ENCODE measurements at places on chromosomes 7 and 10.

- H3K4me3 ChIP-seq: no peak overlapping the region
- H3K36me3 ChIP-seq: no peaks in the 10 kb centered on the region
- peak overlapping the region; percentile 47 for H3K27ac ChIP-seq
- no peaks in the 10 kb centered on the region for H3K27me3 ChIP-seq
- peak; percentile 44 for DNase-seq
Measured at GRCh38 chr10:51117794-51118193, 43.5 kb downstream of the PRKG1 start.

- no peaks in the 10 kb centered on the region for H3K36me3 ChIP-seq
- no peaks in the 10 kb centered on the region for H3K27me3 ChIP-seq
- no peak overlapping the region for H3K4me3 ChIP-seq
- H3K4me1 ChIP-seq: no peaks in the 10 kb centered on the region
Measured at GRCh38 chr7:95736635-95737034, 35.7 kb upstream of the DYNC1I1 start.

DNA sequence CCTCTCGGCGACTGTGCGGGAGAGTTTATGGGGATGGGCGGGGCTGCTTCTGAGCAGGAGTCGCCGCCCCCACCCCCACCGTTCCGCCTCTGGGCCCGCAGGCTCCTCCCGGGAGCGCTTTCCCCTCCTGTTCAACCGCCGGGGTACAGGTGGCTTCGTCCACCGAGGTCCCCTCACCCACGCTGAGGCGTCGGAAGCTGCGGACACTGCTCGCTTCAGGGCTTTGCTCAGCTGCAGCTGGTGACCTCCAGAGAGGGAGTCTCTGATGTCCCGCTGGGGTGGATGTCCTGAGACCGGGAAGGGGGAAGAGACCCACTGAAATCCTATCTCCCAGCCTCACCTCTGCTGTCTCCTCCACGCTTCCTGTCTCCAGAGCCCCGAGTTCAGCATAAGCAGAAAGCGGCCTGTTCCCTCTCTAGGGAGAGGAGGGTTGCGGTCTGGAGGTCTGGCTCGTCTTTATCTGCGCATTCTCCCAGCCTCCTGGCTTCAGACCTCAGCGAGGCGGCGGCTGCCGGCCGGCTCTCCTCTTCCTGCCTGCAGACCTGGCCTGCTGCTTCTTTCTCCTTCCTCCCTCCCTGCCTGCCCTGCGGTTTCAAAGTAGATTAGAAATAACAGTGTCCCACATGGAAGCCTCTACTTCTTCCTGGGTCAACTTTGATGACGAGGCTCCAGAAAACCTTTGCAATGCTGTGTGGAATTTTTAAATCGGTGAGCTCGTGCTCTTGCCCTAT is 1.8 kb downstream of the CYP2E1 start:
- no peak overlapping the region for H3K27ac ChIP-seq
- H3K36me3 ChIP-seq: no peaks in the 10 kb centered on the region
- no peak overlapping the region for H3K4me3 ChIP-seq
- no peaks in the 10 kb centered on the region for H3K4me1 ChIP-seq
- no peak for DNase-seq

- H3K4me1 ChIP-seq: no peaks in the 10 kb centered on the region
- no peaks in the 10 kb centered on the region for H3K36me3 ChIP-seq
- DNase-seq: no peak
- H3K27me3 ChIP-seq: no peaks in the 10 kb centered on the region
Measured at GRCh38 chr7:126659124-126659523, 593.6 kb downstream of the GRM8 start.

DNA sequence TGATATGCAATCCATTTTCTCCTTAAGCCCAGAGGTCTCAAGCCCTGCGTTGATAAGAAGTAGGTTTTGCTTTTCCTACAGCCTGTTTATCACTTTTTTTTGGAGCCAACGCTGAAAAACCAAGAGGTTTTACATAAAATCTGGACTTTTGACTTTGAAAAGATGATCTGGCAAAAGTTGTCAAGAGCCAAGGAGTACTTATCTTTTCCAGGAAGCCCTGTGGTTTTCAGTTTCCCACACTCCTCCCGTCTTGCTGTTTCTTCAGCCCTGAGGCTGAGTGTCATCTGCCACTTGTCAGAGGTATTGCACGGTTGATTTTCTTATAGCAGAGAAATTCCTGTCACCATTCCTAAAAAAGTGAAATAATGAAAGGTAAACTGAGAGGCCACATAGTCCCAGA is 108.7 kb downstream of the TYW1 start:
- H3K36me3 ChIP-seq: no peaks in the 10 kb centered on the region
- DNase-seq: no peak
- no peak overlapping the region for H3K4me3 ChIP-seq
- H3K27ac ChIP-seq: no peak overlapping the region

- no peak for DNase-seq
- no peaks in the 10 kb centered on the region for H3K36me3 ChIP-seq
- H3K4me1 ChIP-seq: no peaks in the 10 kb centered on the region
- no peak overlapping the region for H3K4me3 ChIP-seq
- no peak overlapping the region for H3K27ac ChIP-seq
Measured at GRCh38 chr10:108388706-108389105, 1224.2 kb upstream of the SORCS1 start.

DNA sequence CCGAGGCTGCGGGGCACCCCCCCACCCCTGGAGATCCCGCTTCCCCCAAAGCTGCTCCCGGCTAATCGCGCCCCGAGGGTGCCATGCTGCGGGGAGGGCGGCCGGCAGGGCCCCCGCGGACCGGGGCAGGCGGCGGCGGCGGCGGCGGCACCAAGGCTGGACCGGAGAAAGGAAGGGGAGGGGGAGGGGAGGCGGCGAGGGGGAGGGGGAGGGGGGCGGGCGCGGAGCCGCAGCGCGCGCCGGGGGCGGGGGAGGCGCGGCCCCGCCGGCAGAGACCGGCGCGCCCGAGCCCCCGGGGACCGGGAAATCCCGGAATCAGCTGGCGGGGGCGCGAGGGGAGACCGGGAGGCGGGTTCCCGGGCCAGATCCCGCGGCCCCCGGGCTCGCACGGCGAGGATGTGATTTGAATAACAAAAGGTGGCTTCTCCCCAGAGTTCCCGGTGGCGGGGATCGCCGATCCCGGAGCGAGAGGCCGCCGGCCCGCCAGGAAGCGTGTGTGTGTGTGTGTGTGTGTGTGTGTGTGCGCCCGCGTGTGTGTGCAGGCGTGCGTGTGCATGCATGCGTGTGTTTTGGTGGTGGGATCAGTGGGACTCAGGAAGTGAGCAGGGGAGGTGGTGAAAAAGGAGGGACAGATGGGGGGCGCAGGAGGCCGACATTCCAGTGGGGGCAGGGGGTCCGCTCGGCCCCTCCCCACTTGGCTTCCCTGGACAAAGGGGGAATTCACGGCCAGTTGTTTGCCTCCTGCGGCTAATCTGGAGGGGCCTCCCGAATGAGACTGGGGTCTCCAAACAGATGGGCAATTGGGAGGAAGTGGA is 99.5 kb downstream of the HIP1 start:
- peak; percentile 47 for DNase-seq
- H3K36me3 ChIP-seq: no peaks in the 10 kb centered on the region
- H3K4me3 ChIP-seq: peak overlapping the region; percentile 28

DNA sequence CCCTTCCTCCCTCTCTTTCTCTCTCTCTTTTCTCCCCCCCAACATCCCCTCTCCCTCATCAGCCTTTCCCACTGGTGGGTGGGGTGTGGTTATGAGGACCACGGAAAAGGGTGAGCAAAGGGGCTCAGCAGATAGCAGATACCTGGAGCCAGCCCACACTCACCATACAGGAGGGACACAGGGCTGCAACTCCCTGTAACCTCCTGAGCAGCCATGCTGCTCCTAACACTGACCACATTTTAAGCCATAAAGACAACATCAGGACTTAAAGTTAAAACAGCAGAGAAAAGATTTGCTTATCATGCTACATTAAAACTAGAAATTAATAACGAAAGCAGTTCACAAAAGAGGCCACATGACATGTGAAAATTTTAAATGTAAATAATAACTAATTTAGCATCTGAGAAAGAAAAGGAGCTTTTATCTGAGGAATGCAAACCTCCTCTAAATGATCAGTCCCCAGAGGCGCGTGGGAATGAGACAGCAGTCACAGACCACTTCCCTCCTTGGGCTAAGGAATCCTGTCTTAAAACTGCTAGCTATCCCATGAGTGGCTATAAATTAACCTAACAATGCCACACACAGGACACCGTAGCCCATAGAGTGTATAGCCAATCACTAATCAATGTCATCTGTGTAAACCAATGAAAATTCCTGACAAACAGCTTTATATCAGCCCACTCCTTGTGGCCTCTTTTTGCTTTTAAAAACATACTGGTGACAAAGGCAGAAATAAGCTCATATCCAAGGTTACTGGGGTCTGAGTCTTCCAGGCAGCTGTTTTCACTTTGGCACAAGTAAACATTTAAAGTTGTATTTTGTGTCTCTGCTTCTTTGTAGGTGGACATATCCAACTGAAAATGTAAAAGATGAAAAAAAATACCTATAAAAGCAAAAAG is 33.3 kb downstream of the PKD1L1 start:
- no peak overlapping the region for H3K27ac ChIP-seq
- H3K36me3 ChIP-seq: no peaks in the 10 kb centered on the region
- H3K4me1 ChIP-seq: no peaks in the 10 kb centered on the region
- H3K4me3 ChIP-seq: no peak overlapping the region
- no peaks in the 10 kb centered on the region for H3K27me3 ChIP-seq
- no peak for DNase-seq

GRCh38 chr7:1200045-1200444 is 32.6 kb upstream of the UNCX start:
- H3K4me3 ChIP-seq: no peak overlapping the region
- DNase-seq: peak; percentile 40
- no peaks in the 10 kb centered on the region for H3K27me3 ChIP-seq
- H3K4me1 ChIP-seq: no peaks in the 10 kb centered on the region
- H3K27ac ChIP-seq: no peak overlapping the region

DNA sequence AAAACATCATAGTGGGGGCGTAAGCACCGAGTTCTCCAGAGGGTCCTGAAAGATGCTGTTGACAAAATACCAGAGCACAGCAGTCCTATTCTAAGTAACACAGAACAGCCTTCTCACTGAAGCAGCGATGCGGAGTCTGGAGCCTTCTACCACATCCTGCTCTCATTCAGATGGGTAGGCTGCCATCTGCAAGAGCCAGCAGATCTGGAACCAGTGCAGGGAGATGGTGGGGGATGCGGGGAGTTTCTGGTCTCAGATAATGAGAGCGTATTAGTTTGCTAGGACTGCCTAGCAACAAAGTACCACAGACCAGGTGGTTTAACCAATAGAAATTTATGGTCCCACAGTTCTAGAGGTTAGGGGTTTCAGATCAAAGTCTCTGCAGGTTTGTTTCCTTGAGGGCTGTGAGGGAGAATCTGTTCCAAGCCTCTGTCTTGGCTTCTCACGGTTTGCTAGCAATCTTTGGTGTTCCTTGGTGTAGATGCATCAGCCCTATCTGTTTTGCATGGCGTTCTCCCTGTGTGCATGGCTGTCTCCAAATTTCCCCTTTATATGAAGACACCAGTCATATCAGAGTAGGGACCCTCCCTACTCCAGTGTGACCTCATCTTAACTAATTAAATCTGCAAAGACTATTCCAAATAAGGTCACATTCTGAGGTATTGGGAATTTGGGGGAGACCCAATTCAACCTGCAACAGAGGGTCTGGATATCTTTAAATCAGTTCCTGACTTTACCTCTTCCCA is 52.0 kb upstream of the STEAP1B start:
- DNase-seq: no peak
- H3K27ac ChIP-seq: no peak overlapping the region
- H3K4me1 ChIP-seq: peaks cover 10% of the 10 kb centered on the region
- H3K36me3 ChIP-seq: no peaks in the 10 kb centered on the region
- no peaks in the 10 kb centered on the region for H3K27me3 ChIP-seq

DNA sequence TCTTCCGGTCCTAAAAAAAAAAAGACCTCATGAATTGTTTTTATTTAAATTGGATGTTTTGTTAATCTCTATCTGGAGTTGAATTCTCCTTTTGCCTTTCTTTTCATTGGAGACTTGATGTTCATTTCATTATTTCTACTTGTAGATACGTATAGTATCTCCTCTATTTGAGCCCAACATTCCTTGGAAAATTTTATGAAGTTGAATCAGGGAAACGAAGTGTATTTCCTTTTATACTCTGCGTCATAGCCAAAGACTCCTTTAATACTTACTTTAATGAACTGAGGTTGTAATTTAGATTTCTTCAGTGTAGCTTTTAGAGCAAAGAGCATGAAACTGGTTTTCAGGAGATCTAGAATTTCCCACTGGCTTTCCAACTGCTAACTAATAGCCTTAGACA is 132.4 kb downstream of the KIAA1217 start:
- H3K27me3 ChIP-seq: no peaks in the 10 kb centered on the region
- DNase-seq: no peak
- no peak overlapping the region for H3K4me3 ChIP-seq
- no peaks in the 10 kb centered on the region for H3K36me3 ChIP-seq
- peaks cover 10% of the 10 kb centered on the region for H3K4me1 ChIP-seq

DNA sequence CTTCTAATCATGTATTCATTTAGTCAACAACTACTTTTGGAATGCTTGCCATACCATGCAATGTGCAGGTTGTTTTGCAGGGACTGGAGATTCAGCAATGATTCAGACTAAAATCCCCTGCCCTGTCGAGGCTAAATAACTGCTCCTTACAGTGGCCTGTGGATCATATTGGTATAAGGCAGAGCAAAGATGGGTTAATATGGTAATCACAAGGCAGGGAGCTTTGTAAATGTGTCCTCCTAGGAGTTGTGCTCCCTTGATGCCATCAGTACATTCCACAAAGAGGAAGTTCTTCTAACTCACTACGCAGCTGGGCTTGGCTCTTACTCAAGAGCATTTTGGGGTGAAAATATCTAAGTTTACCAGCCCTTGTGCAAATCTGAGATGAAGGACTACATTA is 614 bp upstream of the IFIT2 start:
- no peaks in the 10 kb centered on the region for H3K27me3 ChIP-seq
- peaks cover under 1% of the 10 kb centered on the region for H3K36me3 ChIP-seq
- no peak overlapping the region for H3K4me3 ChIP-seq
- no peak for DNase-seq

- H3K27me3 ChIP-seq: no peaks in the 10 kb centered on the region
- H3K4me3 ChIP-seq: no peak overlapping the region
- H3K27ac ChIP-seq: no peak overlapping the region
- H3K4me1 ChIP-seq: peaks cover 10% of the 10 kb centered on the region
- no peaks in the 10 kb centered on the region for H3K36me3 ChIP-seq
Measured at GRCh38 chr7:78770422-78771410, 682.8 kb downstream of the MAGI2 start.

- no peak overlapping the region for H3K27ac ChIP-seq
- no peak overlapping the region for H3K4me3 ChIP-seq
- DNase-seq: no peak
- H3K36me3 ChIP-seq: no peaks in the 10 kb centered on the region
- no peaks in the 10 kb centered on the region for H3K4me1 ChIP-seq
- no peaks in the 10 kb centered on the region for H3K27me3 ChIP-seq
Measured at GRCh38 chr7:23235813-23236221, 10.8 kb upstream of the GPNMB start.

- no peak overlapping the region for H3K4me3 ChIP-seq
- no peak overlapping the region for H3K27ac ChIP-seq
- no peaks in the 10 kb centered on the region for H3K27me3 ChIP-seq
- no peaks in the 10 kb centered on the region for H3K36me3 ChIP-seq
- peaks cover 12% of the 10 kb centered on the region for H3K4me1 ChIP-seq
- DNase-seq: no peak
Measured at GRCh38 chr7:90624225-90624911, 28.2 kb downstream of the CDK14 start.

GRCh38 chr7:50557099-50557498 is 8.1 kb downstream of the DDC start:
- H3K27me3 ChIP-seq: no peaks in the 10 kb centered on the region
- DNase-seq: no peak
- no peaks in the 10 kb centered on the region for H3K4me1 ChIP-seq

- no peaks in the 10 kb centered on the region for H3K4me1 ChIP-seq
- DNase-seq: no peak
- no peak overlapping the region for H3K4me3 ChIP-seq
- no peaks in the 10 kb centered on the region for H3K27me3 ChIP-seq
- H3K27ac ChIP-seq: no peak overlapping the region
Measured at GRCh38 chr7:28766359-28766758, 191.8 kb downstream of the TRIL start.

All from thyroid gland (tissue), 4 donors.